ENCODE measurements at places on chromosomes 2 and 18.

- DNase-seq: no peak
These were observed 154.1 kb upstream of the HS6ST1 start for GRCh38 chr2:128472789-128473174.

- no peak for DNase-seq
These were observed 302.3 kb upstream of the FANCL start for GRCh38 chr2:58543442-58543841.

DNA sequence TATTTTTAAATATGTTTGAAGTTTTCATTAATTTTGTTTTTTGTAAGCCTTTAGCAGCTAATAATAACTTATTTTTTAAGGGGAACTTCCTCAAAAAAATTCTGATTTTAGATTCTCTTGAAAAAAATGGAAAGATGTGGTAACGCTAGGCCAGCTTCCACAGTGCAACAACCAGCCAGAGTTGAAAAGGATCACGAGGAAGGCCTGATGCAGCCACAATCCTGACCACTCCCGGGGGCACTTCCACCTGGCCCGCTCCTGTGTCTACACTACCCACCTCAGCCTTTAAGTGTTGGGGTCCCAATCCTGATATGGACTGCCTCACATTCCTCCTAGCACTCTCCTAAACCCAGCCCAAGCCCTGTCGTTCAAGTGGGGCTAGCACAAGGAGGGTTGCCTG is 101.1 kb downstream of the TMEM17 start:
- DNase-seq: no peak

GRCh38 chr2:78535395-78535794 is 490.1 kb upstream of the REG3G start:
- no peak for DNase-seq

DNA sequence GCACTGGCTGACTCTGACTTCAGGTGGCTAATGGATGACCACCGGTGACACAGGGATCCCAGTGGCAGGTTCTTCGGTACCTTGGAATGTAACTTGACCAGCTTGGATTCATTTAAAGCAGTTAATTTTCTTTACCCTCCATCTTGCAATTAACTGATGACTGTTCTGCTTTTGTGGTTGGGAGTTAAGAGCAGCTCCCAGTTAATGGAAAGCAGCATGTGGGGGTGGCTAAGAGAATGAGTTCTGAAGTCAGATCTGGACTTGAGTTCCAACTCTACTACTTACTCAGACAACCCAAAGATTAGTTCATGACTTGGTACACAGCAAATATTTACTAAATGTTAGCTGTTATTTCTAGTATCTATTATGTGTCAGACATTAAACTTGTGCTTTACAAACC is 58.5 kb downstream of the FAM228A start:
- DNase-seq: no peak

- no peak for DNase-seq
These were observed 261.9 kb downstream of the DYSF start for GRCh38 chr2:71715241-71715750.

DNA sequence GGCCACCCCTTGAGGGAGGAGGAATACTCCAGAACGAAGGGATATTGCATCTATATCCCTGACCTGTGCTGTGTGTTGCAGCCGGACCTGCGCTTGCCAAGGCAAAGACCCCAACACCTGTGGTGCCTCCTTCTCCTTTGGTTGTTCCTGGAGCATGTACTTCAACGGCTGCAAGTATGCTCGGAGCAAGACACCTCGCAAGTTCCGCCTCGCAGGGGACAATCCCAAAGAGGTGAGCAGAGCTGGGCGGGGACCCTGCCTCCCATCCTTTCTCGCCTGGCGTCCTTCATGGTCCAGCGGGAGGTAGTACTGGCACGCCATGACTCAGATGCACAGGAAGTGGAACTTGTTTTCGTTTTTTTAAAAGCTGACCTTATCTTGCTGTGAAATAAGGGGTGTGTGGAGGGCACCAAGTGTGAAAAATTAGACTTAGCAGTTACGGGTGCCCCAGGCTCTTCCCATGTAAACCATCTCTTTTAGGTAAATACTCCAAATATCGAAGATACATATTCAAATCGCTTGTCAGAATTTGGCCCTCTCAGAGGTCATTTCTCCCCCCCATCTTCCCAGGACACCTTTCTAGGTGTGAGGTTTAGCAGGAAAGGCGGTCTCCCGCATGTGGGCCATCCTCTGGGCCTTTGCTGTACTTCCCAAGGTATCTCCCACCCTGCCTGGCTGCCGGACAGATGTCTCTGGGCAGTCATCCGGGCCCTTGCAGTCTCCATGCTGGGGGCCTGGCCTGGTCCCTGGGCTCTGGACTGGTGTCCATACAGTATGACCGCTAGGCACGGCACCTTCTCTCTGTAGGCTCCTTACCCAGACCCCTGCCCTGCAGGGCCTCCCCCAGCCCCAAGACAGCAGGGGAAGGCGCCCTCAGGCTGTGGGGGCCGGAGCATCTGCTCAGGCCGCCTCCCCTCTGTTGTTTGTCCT is 57.6 kb downstream of the BOLA3 start:
- DNase-seq: no peak

GRCh38 chr18:58911766-58912165 is 47.1 kb downstream of the ZNF532 start:
- DNase-seq: no peak
